Stimulated activated CD8-positive, alpha-beta memory T cell treated with anti-CD3 and anti-CD28 coated beads, Interleukin-4, amount 100 ng/mL, for 24 hours (primary cell): ENCODE measurements at places on chromosomes 3 and 15.

DNA sequence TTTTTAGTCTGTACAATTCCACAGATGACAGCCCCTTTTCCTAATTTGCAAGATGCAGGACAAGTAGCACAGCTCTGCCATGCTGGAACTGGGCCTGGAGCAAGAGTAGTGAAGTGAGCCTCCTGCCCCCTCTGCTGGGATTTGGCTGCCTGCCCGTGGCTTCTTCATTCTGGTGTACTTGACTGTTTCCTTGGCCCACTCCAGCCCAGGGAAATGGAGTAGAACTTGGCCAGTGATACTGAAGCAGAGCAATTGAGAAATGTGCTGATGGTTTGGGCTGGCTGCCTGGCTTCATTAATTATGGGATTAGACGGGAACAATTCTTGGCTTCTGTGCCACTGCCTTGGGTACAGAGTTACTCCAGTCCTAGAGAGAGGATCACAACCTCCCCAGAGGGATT, 2.8 kb downstream of the GPD1L start:
- no peak for DNase-seq

- no peak for DNase-seq
Observed at GRCh38 chr3:61885414-61885813, 324.0 kb downstream of the PTPRG start.

- DNase-seq: no peak
Observed at GRCh38 chr3:34882764-34883163, 756.6 kb upstream of the ARPP21 start.

GRCh38 chr3:79002465-79003372, 765.1 kb downstream of the ROBO1 start:
- no peak for DNase-seq

GRCh38 chr15:90326441-90326840, 25.6 kb upstream of the ZNF774 start:
- no peak for DNase-seq

GRCh38 chr3:3015185-3016089, 94.7 kb downstream of the IL5RA start:
- no peak for DNase-seq

- DNase-seq: no peak
Observed at GRCh38 chr3:94349310-94349878, 286.5 kb downstream of the NSUN3 start.

DNA sequence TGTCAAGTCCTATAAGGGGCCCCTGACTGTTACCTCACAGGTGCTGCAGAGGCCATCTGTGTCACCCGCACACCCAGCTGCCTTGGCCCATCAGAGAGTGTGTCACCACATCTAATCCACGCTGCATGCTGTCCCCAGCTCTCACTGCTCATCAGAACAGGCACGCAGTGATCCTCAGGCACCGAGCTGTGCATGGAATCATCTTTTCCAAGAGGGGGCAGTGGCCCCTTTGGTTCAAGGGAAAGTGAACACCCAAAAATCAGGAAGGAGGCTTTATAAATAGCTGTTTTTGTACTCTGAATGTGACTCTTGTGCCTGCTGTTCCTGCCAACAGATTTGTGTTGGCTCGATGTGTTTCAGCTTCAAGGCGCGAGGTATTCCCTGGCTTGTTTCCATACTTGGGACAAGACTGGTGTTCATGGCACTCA, 110.3 kb upstream of the ETV5 start:
- no peak for DNase-seq

DNA sequence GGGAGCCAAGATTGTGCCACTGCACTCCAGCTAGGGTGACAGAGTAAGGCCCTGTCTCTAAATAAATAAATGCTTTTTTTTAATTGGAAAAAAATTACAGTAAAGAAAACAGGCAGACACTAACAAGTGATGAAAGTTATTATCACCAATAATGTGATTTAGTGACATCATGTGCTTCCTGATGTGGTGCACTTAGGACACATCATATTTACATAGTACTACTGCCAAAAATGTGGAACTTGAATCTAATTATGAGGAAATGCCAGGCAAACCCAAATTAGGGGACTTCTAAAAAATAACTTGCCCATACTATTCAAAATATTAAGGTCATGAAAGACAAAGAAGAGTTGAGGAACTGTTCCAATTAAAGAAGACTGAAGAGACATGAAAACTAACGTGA, 30.8 kb downstream of the MAP4 start:
- DNase-seq: no peak

DNA sequence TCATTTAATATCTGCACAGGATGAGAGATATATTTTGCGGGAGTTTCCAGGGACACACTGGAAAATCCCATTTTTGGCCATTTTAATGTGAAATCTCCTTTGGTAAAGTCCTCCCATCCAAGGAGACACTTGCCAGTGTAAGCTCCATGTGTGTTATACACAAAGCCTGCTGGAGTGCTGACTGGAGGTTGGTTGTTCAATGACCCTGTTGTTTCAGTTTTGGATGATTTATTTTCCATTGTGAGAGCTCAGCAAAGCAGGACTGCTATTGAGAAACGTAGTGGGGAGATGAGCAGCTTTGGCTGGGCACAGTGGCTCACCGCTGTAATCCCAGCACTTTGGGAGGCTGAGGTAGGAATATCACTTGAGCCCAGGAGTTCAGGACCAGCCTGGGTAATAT, 127.7 kb downstream of the NUP210 start:
- no peak for DNase-seq

DNA sequence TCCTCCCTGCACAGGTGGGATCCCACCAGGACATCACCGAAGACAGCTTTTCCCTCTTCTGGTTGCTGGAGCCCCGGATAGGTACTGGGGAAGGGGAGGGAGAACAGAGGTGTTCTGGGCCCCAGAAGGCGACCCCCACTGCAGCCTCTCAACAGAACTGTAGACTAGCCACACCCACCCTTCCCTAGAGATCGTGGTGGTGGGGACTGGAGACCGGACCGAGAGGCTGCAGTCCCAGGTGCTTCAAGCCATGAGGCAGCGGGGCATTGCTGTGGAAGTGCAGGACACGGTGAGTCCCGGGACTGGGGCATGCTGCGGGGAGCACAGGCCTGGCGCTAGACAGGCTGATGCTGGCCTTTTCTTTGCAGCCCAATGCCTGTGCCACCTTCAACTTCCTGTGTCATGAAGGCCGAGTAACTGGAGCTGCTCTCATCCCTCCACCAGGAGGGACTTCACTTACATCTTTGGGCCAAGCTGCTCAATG, 809 bp downstream of the NDUFAF3 start:
- DNase-seq: no peak

DNA sequence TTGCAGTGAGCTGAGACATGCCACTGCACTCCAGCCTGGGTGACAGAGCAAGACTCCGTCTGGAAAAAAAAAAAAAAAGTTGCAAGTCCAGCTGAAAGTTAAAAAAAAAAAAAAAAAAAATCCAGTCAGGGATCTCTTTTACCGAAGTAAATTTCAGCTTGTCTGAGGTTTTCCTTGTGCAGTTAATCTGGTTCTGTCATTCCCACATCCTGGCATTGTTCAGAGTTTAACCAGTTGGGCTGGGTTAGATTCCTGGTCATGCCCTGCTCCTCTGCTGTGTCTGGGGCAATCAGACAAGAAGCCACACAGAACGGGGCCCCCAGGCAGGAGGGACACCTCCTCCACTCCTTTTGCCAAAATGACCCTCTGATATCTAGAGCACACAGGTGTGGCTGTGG, 84.1 kb upstream of the KLHL25 start:
- no peak for DNase-seq

- no peak for DNase-seq
Observed at GRCh38 chr3:40470701-40471100, 6.2 kb upstream of the ZNF619 start.

DNA sequence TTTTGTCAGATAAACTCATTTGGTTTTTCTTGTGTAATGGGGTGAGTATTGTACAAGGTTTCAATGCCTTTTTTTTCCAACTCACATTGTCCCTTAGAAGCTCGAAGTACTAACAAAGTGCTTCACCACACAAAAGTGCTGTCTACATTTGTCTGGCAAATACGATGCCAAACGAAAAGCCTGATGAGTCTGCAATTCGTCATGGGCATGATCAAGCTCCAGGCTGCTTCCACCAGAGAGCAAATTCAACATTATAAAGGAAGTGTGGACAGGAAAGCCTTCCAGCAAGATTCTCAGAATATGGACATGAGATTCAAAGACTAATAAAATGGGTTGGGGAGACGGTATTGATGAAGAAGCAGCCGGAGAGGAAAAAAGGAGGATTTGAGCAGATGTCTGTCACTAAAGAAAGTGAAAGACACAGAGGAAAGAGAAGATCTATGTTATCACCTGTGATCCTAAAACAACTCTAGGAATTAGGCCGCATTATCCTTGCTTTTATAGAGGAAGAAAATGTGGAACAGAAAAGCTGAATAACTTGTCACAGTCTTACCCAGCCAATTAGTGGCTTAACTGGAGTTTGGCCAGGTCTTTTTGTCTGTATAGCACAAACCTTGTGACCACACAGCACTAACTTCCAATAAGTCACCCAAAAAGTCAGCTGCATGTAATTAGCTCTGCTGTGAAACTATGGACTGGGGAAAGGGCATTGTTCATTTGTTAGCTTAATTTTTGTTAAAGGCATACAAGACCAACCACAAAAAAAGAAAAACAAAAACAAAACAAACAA, 494.8 kb downstream of the FHIT start:
- no peak for DNase-seq

DNA sequence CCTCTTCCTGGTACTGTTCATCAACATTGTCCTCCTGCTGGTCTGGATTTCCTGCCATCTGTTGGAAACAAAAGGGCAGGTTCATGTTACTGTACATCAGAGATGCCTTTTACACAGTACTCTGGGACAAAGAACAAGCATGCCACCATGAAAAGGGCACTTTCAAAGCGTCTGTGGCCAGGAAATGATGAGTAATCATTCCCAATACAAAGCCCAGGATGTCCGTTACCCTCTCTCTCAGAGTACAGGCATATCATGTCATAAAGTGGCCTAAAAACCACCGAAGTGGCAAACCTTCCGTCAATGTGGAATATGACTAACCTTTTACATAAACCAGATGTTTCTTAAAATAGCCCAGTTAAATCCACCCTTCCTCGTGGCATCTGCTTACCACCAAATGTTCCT, 71.2 kb downstream of the GOLIM4 start:
- no peak for DNase-seq
